ENCODE measurements at places on chromosomes 7 and 10. TPM values are rescaled to one million over a fixed set of nuclear protein-coding genes. Genes with fewer than 3 reads are reported as not detected.
A peak's percentile ranks its signal among the peaks of the same experiment; 100 is the strongest.

Gene PIP
- total RNA-seq: not detected

DNA sequence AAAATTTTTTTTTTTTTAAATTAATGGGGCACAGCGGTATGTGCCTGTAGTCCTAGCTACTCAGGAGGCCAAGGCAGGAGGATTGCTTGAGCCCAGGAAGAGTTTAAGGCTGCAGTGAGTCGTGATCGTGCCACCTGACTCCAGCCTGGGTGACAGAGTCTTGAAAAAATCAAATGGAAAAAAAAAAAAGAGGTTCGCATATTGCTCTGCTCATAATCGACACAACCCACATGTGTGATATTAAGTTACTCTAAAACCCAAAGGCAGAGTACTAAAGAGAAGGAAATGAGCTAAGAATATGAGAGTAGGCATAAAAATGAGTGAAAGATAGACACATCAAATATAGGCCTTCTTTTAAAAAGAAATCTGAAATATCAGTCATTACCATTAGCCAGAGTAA is 66.3 kb downstream of the IGF2BP3 start:
- H3K4me1 ChIP-seq: peaks cover 17% of the 10 kb centered on the region
- H3K27me3 ChIP-seq: no peaks in the 10 kb centered on the region
- H3K4me3 ChIP-seq: no peak overlapping the region

Gene ITIH5
- not detected for total RNA-seq

- DNase-seq: no peak
- H3K4me1 ChIP-seq: no peaks in the 10 kb centered on the region
- H3K27me3 ChIP-seq: no peaks in the 10 kb centered on the region
- H3K27ac ChIP-seq: no peak overlapping the region
These were observed 1175.3 kb upstream of the LRRN3 start for GRCh38 chr7:109915670-109916069.

DNA sequence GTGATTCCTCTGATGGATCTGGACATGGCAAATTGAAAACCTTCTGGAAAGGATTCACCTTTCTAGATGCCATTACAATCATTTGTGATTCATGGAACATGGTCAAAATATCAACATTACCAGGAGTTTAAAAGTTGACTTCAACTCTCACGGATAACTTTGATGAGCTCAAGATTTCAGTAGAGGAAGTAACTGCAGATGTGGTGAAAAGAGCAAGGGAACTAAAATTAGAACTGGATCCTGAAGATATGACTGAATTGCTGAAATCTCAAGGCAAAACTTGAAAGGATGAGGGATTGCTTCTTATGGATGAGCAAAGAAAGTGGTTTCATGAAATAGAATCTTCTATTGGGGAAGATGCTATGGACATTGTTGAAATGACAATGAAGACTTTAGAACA is 293.6 kb downstream of the ARHGAP12 start:
- peaks cover 4% of the 10 kb centered on the region for H3K27me3 ChIP-seq
- no peak overlapping the region for H3K27ac ChIP-seq
- H3K36me3 ChIP-seq: no peaks in the 10 kb centered on the region
- no peak for DNase-seq
- H3K4me1 ChIP-seq: no peaks in the 10 kb centered on the region

DNA sequence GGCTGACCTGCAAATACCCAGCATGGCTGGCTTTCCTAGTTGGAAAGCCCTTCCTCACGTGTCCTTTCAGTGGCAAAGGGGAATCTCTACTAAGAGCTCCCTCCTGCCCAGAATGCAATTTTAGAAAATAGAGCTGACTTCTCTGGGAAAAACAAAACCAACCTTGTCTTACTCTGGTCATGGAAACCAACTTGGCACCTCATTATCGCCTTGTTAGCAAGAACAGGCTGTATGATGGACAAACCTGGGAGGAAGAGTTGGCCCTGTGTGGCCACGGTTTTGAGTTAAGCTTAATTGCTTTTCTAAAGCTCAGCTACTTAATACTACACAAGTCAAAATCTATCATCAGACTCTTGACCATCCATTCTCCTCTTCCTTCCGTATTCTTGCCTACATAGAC is 94.1 kb upstream of the PDCD4 start:
- DNase-seq: no peak
- H3K27ac ChIP-seq: no peak overlapping the region
- H3K27me3 ChIP-seq: no peaks in the 10 kb centered on the region
- peaks cover 70% of the 10 kb centered on the region for H3K4me1 ChIP-seq
- peaks cover under 1% of the 10 kb centered on the region for H3K36me3 ChIP-seq

- H3K27me3 ChIP-seq: no peaks in the 10 kb centered on the region
- H3K4me1 ChIP-seq: peaks cover 61% of the 10 kb centered on the region
- H3K27ac ChIP-seq: peak overlapping the region; percentile 89
- H3K4me3 ChIP-seq: peak overlapping the region; percentile 74
- peak; percentile 57 for DNase-seq
- peaks cover 8% of the 10 kb centered on the region for H3K36me3 ChIP-seq
These were observed 72.6 kb downstream of the FOXL3 start for GRCh38 chr7:362402-363096.

- peaks cover 21% of the 10 kb centered on the region for H3K4me1 ChIP-seq
- no peak for DNase-seq
- peaks cover 27% of the 10 kb centered on the region for H3K27me3 ChIP-seq
- H3K27ac ChIP-seq: no peak overlapping the region
- no peak overlapping the region for H3K4me3 ChIP-seq
These were observed 12.1 kb upstream of the TCAF1 start for GRCh38 chr7:143913945-143914615.

- H3K36me3 ChIP-seq: peaks cover 12% of the 10 kb centered on the region
- H3K4me1 ChIP-seq: peaks cover 31% of the 10 kb centered on the region
- H3K4me3 ChIP-seq: peak overlapping the region; percentile 96
- H3K27me3 ChIP-seq: peaks cover 14% of the 10 kb centered on the region
- peak; percentile 55 for DNase-seq
These were observed 552 bp downstream of the IL15RA start for GRCh38 chr10:5976512-5977470.

GRCh38 chr10:86729677-86730076 is 26.7 kb upstream of the BMPR1A start:
- no peak for DNase-seq
- no peak overlapping the region for H3K27ac ChIP-seq
- no peaks in the 10 kb centered on the region for H3K36me3 ChIP-seq
- no peaks in the 10 kb centered on the region for H3K4me1 ChIP-seq

- H3K4me3 ChIP-seq: no peak overlapping the region
- H3K36me3 ChIP-seq: no peaks in the 10 kb centered on the region
- H3K27me3 ChIP-seq: no peaks in the 10 kb centered on the region
- H3K4me1 ChIP-seq: no peaks in the 10 kb centered on the region
These were observed 87.1 kb upstream of the CDC14C start for GRCh38 chr7:48837266-48837665.
